ENCODE measurements at places on chromosomes 11 and 22.

- DNase-seq = no peak
Observed at GRCh38 chr11:120236169-120237107, 3.5 kb upstream of the POU2F3 start.

DNA sequence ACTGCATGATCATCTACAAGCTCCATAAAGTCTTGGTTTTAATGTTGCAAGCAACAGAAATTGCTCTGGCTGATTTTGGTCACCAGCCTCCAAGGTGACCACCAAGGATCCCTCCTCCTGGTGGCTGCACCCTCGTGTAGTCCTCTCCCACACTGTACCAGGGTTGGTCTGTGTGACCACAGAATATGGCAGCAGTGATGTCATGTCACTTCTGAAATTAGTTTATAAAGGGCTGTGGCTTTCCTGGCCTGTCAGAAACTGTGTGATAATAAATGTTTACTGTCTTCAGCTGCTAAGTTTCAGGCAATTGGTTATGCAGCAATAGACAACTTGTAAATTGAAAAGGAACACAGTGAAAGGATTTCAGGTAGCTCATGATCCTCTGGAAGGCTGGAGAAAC, 5.3 kb upstream of the PRDM11 start:
- DNase-seq = no peak

- DNase-seq = no peak
Observed at GRCh38 chr11:106022795-106023275, 795 bp upstream of the MSANTD4 start.

DNA sequence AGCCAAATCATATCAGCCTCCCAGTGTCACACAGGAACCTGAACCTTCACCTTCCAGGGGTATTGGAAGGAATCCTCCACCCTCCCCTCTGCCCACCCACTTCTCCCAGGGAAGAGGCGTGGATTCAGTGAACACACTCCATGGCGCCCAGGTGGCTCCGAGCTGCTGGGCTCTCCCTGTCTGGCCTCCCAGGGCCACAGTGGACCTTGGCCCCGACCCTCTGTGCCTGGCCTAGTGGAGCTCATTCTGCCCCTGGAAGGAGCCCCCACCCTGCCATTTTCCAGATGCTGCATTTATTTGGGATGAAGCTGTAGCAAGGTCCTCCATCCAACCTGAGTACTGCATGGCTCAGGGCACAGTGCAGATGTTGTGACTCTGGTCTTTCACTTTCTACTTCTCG, 1340.1 kb downstream of the TBC1D22A start:
- DNase-seq = no peak

DNA sequence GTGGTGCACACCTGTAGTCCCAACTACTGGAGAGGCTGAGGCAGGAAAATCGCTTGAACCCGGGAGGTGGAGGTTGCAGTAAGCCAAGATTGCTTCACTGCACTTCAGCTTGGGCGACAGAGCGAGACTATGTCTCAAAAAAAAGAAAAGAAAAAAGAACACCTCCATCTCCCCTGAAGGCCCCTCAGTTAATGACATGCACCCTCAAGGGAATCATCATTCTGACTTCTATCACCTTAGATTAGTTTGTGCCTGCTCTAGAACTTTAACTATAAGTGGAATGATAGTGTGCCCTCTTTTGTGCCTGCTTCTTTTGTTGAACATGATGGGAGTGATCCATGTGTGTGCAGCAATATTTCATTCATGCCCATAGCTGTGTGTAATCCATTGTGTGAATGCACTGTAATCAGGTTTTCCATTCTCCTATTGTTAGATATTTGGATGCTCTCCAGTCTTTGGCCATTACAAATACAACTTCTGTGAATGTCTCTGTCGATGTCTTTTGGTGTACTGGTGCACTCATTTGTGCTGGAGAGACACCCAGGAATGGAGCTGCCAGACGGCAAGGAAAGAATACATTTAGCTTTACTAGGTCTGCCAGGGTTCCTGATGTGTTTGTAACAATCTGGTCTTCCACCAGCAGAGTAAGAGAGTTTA, 883 bp upstream of the VPREB3 start:
- DNase-seq = no peak

DNA sequence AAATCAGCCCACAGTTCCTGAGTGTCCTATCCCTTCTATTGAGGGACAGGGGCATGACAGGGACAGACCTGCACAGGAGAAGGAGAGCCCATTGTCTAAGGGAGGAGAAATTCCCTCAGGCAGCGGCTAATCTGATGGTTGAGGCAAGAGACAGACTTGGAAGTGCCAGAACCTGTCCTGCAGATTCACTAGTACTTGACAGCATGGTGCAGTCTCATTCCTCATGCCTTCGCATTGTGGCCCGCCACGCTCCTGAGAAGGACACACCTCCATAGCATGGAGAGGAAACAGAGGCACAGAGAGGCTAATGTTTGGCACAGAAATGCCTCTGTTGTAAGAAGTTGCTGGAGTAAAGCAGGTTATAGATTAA, 3.2 kb downstream of the P2RY6 start:
- no peak for DNase-seq

GRCh38 chr11:88779577-88779976, 286.2 kb downstream of the GRM5 start:
- no peak for DNase-seq
